ENCODE measurements at places on chromosomes 3 and 15.

DNA sequence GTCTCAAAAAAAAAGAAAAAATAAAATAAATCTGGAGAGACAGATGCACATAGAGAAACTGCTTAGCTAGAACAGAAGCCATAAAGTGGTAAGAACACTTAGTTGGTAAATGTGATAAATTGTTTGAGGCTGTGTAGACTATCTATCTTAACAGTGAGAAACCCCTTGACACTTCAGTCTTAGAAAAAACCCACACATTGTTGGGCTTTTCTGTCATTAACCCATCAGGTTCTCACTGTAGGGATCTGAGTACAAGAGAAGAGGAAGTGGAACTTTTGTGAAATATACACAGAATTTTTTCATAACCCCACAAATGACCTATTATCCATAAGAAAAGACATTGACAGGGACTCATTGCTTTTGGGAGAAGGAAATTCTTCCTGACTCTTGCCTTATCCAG is 24.4 kb downstream of the TP63 start:
- H3K27me3 ChIP-seq, result no peaks in the 10 kb centered on the region
- H3K27ac ChIP-seq, result no peak overlapping the region
- no peaks in the 10 kb centered on the region for H3K4me1 ChIP-seq
- no peak overlapping the region for H3K4me3 ChIP-seq
- no peaks in the 10 kb centered on the region for H3K36me3 ChIP-seq

DNA sequence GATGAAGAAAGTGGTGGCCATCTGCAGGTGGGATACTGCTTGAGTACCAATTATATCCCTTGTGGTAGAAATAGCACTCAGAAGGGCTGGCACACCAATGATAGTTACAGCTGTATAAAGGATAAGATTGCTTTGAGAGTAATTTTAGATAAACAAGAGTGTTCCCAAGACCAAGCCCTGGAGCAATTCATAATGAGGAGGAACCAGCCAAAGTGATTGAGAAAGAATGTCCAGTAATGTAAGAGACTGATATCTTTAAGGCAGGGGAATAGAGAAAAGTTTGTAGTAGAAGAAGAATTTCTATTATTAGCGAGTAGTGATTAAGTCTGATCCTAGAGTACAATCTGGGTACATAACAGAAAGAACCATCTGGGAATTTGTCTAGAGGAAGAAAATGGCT is 945.1 kb downstream of the OTOL1 start:
- H3K4me1 ChIP-seq, result no peaks in the 10 kb centered on the region
- no peak for DNase-seq
- no peaks in the 10 kb centered on the region for H3K27me3 ChIP-seq

GRCh38 chr3:124669470-124669869 is 60.8 kb upstream of the UMPS start:
- no peak for DNase-seq
- no peak overlapping the region for H3K27ac ChIP-seq
- no peaks in the 10 kb centered on the region for H3K4me1 ChIP-seq
- H3K4me3 ChIP-seq, result no peak overlapping the region
- H3K36me3 ChIP-seq, result peaks cover 20% of the 10 kb centered on the region
- no peaks in the 10 kb centered on the region for H3K27me3 ChIP-seq

DNA sequence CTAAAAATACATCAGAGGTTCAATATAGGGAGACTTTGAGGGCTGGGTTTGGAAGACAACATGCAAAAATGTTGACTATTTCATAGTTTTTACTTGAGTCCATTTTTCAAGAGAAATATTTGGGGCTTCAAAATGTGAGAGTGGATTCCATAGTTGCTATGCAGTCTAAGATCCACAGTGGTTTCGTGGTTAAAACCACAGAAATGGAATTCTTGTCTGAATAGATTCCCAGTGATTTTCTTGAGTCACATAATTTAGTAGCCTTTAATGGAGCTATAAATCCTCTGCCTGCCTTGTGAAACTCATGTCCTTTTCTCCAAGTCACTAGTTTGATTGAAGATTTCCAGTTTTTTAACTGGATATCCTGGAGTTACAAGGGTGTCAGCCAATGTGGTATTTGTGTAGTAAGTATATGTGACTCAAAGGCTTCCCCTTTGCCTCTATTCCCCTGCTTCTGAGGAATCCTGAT is 94.7 kb upstream of the RBMS3 start:
- H3K4me1 ChIP-seq, result no peaks in the 10 kb centered on the region
- no peaks in the 10 kb centered on the region for H3K27me3 ChIP-seq
- H3K36me3 ChIP-seq, result no peaks in the 10 kb centered on the region
- DNase-seq, result no peak
- no peak overlapping the region for H3K4me3 ChIP-seq

DNA sequence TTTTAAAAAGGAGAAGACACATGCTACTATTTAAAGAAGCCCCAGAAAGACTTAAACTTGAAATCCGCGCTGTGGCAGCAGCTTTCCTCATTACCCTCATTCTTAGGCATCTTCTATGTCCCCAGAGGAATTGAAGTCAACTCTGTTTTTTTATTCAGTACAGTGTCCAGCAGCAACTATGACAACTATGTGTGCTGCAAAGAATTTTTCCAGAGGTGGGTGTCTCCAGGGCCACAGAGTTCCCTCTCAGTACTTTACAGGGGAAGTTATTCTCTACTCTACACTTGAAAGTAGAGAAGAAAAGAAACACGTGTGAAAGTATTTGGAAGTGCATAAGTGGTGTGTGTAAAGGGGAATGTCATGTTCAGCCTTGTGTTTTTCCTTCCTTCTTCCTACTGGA is 32.0 kb downstream of the GATM start:
- H3K4me3 ChIP-seq, result no peak overlapping the region
- H3K36me3 ChIP-seq, result no peaks in the 10 kb centered on the region
- no peak overlapping the region for H3K27ac ChIP-seq

DNA sequence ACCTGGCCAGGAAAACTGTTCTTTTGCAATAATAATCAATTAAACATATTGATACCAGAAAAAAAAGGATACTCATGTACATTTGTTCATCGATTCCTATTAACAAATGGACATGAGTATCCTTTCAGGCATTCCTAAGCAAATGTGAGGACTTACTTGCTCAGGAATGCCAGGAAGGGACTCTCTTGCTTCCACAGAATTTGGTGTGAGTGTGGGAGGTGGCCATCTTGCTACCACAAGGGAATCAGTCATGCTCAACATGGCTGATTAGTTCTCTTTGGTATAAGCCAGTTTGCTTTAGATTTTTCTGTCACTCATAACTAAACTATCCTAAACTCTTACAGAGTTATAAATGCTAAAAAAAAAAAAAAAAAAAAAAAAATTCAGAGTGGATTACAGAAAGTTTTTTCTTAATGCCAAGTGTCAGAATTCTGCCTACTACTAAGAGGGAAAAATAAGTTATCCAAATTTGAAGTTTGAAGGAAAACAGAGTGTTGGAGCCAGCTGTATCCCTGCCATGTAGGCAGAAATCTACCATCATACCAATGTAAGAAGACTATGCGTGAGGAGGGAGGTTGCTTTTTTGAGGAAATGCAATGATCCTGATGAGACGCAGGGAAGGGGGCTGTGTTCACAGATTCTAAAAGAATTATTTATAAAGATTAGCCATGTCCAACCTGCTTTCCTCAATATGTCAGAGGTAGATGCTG is 98.7 kb downstream of the PLD1 start:
- H3K27ac ChIP-seq, result no peak overlapping the region
- no peak overlapping the region for H3K4me3 ChIP-seq
- H3K4me1 ChIP-seq, result no peaks in the 10 kb centered on the region
- H3K36me3 ChIP-seq, result no peaks in the 10 kb centered on the region
- no peak for DNase-seq

DNA sequence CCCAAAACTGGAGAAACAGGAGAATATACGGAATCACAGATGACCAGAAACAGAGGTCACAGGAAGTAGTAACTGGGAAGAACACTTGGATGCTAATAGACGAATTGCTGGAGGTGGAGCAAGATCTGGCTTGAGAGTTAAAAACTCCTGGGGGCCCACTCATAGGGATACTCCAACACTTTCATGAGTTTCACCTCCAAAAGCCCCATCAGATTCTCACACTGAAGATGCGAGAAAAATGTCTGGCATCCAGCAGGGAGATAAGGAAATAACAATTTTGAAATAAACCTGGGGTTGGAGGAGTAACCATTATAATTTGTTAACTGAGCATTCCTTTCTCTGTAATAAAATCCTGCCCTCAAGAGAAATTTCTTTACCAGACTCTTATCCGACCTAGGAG is 154.0 kb downstream of the ANXA2 start:
- H3K4me1 ChIP-seq, result no peaks in the 10 kb centered on the region
- H3K4me3 ChIP-seq, result no peak overlapping the region

- no peaks in the 10 kb centered on the region for H3K27me3 ChIP-seq
- no peak overlapping the region for H3K27ac ChIP-seq
- DNase-seq, result no peak
- H3K36me3 ChIP-seq, result no peaks in the 10 kb centered on the region
Measured at GRCh38 chr15:99763827-99764226, 30.6 kb upstream of the LYSMD4 start.

GRCh38 chr3:102614585-102614984 is 179.8 kb downstream of the ZPLD1 start:
- no peaks in the 10 kb centered on the region for H3K4me1 ChIP-seq
- H3K27ac ChIP-seq, result no peak overlapping the region
- no peaks in the 10 kb centered on the region for H3K36me3 ChIP-seq
- no peak overlapping the region for H3K4me3 ChIP-seq

DNA sequence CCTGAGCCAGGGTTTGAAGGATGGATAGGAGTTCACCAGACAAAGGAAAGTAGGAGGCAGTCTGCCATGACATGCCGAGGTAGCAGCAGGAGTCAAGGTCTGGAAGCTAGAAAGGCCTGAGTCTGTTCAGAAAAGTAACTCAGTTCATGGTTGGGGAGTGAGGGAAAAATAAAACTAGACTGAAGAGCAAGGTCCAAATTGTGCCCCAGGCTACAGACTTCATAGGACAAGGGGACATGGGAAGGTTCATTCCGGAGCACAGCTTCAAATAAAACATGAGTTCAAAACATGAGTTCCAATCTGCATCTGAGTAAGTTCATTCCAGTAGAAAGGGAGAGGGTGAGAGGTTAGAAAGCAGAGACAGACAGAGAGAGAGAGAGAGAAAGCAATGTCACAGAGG is 39.7 kb downstream of the BFSP2 start:
- no peaks in the 10 kb centered on the region for H3K4me1 ChIP-seq
- H3K36me3 ChIP-seq, result no peaks in the 10 kb centered on the region
- no peak overlapping the region for H3K27ac ChIP-seq
- no peak for DNase-seq
- no peaks in the 10 kb centered on the region for H3K27me3 ChIP-seq
- H3K4me3 ChIP-seq, result no peak overlapping the region
